ENCODE measurements at places on chromosomes 7 and 10.

GRCh38 chr7:28258240-28258639 lies 77.6 kb upstream of the JAZF1 start:
- DNase-seq, result no peak

GRCh38 chr10:131024259-131025131 lies 287.0 kb downstream of the TCERG1L start:
- DNase-seq, result no peak

DNA sequence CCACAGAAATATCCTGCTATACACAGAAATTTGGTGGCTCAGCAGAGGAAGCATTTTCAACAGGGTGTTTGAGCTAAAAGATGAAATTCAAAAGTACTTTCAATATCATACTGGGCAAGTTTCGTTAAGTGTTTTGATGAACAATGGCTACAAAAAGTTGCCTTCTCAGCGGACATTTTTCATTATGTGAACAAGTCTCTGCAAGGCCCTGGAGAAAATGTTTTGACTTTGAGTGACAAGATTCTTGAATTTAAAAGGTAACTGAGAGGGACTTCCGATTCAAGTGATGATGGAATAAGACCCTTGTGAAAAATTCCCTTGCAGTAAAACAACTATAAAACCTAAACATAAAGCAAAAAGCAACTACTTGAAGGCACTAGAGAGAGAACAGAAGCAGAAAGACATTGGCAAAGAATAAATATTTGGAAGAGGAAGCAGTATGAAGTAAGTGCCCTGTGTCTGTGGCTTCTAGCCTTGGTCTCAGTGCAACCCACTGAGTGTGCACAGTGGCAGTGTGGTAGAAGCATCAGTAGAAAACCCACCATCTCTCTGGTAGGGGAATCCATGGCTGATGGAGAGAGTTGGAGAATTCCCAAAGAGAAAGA lies 62.5 kb upstream of the NAMPT start:
- DNase-seq, result no peak

DNA sequence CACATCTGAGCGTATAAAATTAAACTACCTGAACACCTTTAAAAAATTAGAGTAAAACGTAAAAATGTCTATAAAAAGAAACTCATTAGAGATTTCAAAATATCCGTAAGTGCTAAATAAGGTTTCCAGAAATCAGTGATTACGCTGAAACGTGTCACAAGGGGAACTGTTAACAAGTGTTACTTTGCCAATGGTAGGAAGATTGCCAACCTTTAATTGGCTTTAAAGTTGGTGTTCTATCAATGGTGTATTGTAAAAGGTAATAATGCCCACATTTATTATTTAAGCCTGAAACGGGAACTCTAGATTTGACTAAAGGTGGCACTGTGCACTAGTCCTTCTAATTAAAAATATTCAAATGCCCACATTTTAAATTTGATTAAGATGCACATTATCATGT lies 37.8 kb upstream of the HIBADH start:
- no peak for DNase-seq

DNA sequence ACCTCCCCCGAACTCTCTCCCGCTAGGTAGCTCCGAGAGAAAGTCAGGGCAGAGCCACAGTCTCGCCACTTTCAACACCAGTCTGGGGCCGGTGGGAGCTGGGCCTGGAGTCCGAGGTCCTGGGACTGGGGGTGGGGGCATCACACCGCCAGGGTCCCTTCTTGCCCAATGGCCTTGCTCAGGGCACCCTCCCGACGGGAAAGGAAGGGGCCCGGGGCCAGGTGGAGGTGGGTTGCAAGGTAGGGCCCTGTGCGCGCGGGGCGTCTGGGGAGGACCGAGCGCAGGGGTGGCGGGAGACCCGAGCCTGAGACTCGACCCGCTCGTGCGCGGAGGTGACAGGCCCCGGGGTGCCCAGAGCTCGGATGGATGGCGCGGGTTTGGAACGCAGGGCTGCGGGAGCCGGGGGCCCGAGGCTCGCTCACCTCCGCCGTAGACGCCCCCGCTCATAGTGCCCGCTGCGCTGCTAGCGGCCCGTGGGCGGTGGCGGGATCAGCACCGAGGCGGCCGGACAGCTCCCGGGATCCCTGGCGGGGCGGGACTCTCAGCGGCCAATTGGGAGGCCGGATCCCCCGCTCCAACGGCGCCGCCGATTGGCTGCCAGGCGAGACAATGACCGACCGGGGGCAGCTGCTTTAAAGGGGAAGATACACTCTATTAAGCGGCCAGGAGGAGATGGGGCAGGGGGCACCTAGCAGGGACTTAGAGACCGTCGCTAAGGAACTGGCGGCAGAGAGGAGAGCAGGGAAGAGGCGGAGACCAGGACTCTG lies at the start of gene ACTL6B:
TSS of gene ACTL6B (minus strand) at position 541 of the 767 bp plus-strand sequence. CDS start at position 447, 94 bp downstream.
- peak; percentile 89 for DNase-seq

DNA sequence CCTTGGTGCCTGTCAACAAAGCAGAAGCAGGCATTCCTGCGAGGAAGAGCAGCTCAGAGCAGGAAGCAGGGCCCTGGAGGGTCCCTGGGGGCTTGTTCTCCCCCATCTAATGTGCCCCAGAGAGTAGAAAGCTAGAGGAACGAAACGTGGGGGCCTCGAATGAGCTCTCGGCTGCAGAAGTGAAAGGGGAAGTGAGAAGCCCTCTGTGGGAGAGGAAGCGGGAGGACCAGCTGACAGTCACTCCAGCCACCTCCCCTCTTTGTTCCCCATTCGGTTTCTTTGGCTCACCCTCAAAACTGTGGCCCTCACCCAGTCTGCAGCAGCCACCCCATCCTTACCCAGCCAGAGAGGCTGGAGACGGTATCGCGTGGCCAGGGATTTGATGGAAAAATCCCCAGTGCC lies 25.0 kb downstream of the C10orf105 start:
- no peak for DNase-seq

GRCh38 chr7:106614751-106615150 lies 46.2 kb downstream of the CCDC71L start:
- no peak for DNase-seq
